Mesenchymal stem cell (in vitro differentiated cells and primary cell): ENCODE measurements at places on chromosomes 3 and 15.

GRCh38 chr3:24595796-24596195 lies 101.1 kb upstream of the THRB start:
- H3K27me3 ChIP-seq = no peaks in the 10 kb centered on the region
- DNase-seq = peak; percentile 75
- H3K4me3 ChIP-seq = no peak overlapping the region
- H3K4me1 ChIP-seq = no peaks in the 10 kb centered on the region

GRCh38 chr3:76990606-76991005 lies 49.3 kb upstream of the ROBO2 start:
- H3K4me3 ChIP-seq = no peak overlapping the region
- no peaks in the 10 kb centered on the region for H3K36me3 ChIP-seq
- H3K27ac ChIP-seq = no peak overlapping the region
- no peaks in the 10 kb centered on the region for H3K4me1 ChIP-seq
- DNase-seq = no peak
- no peaks in the 10 kb centered on the region for H3K27me3 ChIP-seq

DNA sequence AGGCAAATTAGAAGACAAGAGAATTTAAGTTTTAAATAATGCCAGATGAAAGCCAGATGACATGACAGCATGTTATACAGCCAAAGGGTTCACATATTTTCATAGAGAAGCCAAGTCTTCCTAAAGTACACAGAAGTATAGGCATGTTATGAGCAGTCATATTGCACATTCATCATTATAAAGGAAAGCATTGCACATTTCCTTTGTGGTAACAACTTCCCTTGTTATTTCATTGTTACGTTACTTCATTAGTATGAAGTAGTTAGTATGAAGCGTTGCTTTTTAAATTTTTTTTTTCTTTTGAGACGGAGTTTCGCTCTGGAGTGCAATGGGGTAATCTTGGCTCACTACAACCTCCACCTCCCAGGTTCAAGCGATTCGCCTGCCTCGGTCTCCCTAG lies 4.6 kb upstream of the ABCC5 start:
- no peak overlapping the region for H3K4me3 ChIP-seq
- H3K4me1 ChIP-seq = no peaks in the 10 kb centered on the region
- no peak for DNase-seq
- H3K27me3 ChIP-seq = peaks cover 14% of the 10 kb centered on the region
- H3K36me3 ChIP-seq = no peaks in the 10 kb centered on the region
- no peak overlapping the region for H3K27ac ChIP-seq

DNA sequence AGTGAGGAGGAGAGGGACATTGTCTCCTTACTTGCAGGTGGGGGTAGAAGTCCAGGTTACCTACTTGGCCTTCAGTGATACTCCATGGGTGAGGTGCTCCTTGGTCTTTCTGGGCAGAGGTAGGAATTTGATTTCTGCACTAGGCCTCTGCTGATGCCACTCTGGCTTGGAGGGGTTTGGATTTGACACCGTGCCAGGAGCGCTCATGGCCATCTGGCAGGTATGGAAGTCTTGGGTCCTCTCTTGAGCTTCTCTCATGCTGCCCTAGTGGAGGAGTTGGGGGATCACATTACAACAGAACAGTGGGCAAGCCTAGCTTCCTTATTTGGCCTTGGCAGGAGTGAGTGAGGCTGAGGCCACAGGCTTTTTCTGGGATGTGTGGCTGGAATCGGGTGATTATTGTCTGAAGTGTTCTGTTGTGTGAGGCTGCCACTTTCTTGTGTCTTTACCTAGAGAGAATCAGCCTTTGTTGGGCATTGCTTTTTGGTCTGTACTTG lies 525.0 kb downstream of the GABRG3 start:
- H3K27ac ChIP-seq = no peak overlapping the region
- no peaks in the 10 kb centered on the region for H3K4me1 ChIP-seq
- no peak overlapping the region for H3K4me3 ChIP-seq
- no peaks in the 10 kb centered on the region for H3K36me3 ChIP-seq

DNA sequence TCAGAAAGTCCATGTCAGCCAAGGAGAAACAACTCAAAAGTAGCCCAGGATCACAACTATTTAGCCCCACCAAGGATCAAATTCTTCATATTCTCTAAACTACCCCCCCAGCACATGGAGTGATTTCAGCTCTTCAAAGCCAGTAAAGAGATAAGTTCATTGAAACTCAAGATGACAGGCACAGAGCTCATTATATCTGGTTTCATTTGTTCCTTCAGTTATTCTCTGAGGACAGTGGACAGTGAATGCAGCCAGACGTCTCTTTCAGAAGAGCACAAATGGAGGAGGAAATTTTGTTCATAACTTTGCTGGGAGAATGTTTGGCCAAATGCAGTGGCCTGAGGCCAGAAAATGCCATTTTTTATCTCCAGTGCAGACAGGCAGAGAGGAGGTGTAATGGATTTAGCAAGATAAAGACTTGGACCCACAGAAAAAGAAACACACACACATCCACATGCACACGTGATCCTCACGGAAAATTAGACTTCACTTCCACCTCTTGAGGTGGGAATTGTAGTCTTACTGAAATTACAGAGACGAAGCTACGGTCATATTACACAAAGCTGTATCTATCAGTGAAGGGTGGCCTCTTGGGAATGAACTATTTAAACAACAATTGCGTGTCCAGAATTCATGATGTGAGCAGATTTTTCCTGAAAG lies 64.6 kb downstream of the HES1 start:
- no peak overlapping the region for H3K27ac ChIP-seq
- H3K4me3 ChIP-seq = no peak overlapping the region
- peaks cover 90% of the 10 kb centered on the region for H3K27me3 ChIP-seq
- no peak for DNase-seq

DNA sequence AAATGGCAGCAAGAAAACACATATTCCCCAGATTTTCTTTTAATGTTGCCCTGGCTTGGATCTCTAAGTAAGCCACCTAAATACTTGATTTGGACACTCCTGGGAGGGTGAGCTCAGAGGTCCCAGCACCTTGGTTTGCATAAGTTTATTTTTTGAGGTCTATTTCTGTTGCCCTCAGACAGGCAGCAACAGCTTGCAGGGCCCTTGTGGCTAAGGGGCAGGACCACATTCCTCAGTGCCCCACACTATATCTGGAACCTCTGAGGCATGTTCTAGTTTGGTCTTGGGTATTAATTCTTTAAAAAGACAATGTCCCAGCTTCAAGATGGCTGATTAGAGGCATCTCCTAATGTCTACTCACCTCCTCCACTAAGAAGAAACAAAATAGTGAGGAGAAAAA lies 57.5 kb downstream of the IGSF11 start:
- peaks cover 2% of the 10 kb centered on the region for H3K4me1 ChIP-seq
- no peaks in the 10 kb centered on the region for H3K27me3 ChIP-seq
- H3K27ac ChIP-seq = no peak overlapping the region
- H3K4me3 ChIP-seq = no peak overlapping the region

DNA sequence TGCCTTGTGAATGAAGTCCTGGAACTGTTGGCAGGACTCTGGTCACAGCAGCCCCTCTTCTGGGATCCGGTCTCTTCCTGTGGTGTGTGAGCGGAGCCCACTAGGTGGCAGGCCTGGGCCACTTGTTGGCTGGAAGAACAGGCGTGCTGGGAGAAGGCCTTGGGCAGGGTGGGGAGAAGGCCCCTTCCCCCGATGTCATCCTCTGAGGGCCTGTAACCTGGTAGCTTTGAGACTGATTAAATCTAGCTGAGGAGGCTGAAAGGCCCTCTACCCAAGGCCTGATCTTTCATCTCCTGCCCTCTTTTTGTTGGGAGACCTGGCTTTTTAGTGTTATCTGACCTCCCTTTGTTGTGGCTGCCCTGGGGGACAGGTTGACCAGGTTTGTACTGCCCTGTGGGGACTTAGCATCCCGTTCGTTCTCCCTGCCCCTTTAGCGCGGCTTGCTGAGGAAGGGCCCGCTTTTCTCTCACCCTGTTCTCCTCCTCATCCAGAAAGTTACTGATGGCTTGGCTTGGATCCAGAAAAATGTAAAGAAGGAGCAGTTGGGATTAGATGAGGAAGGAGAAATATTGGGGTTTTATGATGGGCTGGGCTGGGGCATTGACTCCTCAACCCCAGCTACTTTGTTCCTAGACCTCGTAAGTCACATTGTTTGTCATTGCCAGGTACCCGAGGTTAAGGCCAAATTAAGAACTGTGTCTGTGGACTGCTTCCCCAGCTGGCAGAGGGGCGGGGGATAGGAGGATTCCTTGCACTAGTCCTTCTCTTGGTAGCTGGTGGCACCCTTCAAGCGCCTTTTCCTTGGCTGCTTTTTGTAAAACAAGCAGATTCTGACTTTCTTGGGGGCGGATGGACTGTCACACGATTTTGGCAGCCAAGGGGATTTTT lies 48.5 kb downstream of the CHCHD6 start:
- peak overlapping the region; percentile 61 for H3K27ac ChIP-seq
- H3K4me1 ChIP-seq = peaks cover 21% of the 10 kb centered on the region
- no peaks in the 10 kb centered on the region for H3K36me3 ChIP-seq
- no peaks in the 10 kb centered on the region for H3K27me3 ChIP-seq

GRCh38 chr3:31321620-31322019 lies 211.1 kb upstream of the STT3B start:
- no peaks in the 10 kb centered on the region for H3K4me1 ChIP-seq
- H3K27ac ChIP-seq = no peak overlapping the region
- H3K36me3 ChIP-seq = no peaks in the 10 kb centered on the region
- no peak overlapping the region for H3K4me3 ChIP-seq
- peaks cover 25% of the 10 kb centered on the region for H3K27me3 ChIP-seq
- no peak for DNase-seq

GRCh38 chr3:69748503-69748902 lies 9.2 kb downstream of the MITF start:
- no peaks in the 10 kb centered on the region for H3K27me3 ChIP-seq
- H3K4me1 ChIP-seq = peaks cover 2% of the 10 kb centered on the region
- H3K36me3 ChIP-seq = peaks cover 6% of the 10 kb centered on the region
- DNase-seq = peak; percentile 45

- H3K36me3 ChIP-seq = no peaks in the 10 kb centered on the region
- DNase-seq = no peak
- no peak overlapping the region for H3K4me3 ChIP-seq
Observed at GRCh38 chr3:85081191-85081906, 122.6 kb downstream of the CADM2 start.

- H3K27me3 ChIP-seq = no peaks in the 10 kb centered on the region
- H3K4me3 ChIP-seq = no peak overlapping the region
- DNase-seq = no peak
- no peaks in the 10 kb centered on the region for H3K4me1 ChIP-seq
- H3K36me3 ChIP-seq = no peaks in the 10 kb centered on the region
Observed at GRCh38 chr3:18806633-18807032, 341.7 kb upstream of the KCNH8 start.

DNA sequence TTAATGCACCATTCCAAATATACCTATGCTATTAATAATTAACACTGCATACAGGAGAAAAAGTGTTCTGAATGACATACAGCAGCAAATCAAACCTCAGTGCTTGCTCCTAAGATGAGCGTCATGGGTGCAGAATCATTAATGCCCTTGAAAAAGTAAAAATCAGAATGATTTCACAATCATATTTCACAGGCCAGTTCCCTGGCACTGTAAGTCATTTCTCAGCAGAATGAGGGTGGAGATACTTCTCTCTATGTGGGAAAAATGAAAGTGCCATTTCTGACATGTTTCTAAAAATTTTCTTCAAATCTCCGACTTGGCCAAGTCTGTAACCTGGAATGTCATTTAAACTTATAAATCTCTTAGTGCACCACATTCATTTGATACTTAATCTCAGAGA lies 549.8 kb upstream of the AGTR1 start:
- H3K4me1 ChIP-seq = no peaks in the 10 kb centered on the region
- no peak overlapping the region for H3K4me3 ChIP-seq
- DNase-seq = no peak
- no peaks in the 10 kb centered on the region for H3K36me3 ChIP-seq

- peaks cover 18% of the 10 kb centered on the region for H3K27me3 ChIP-seq
- DNase-seq = no peak
- H3K36me3 ChIP-seq = no peaks in the 10 kb centered on the region
- peaks cover 9% of the 10 kb centered on the region for H3K4me1 ChIP-seq
Observed at GRCh38 chr15:26872206-26872605, 5.3 kb downstream of the GABRA5 start.

DNA sequence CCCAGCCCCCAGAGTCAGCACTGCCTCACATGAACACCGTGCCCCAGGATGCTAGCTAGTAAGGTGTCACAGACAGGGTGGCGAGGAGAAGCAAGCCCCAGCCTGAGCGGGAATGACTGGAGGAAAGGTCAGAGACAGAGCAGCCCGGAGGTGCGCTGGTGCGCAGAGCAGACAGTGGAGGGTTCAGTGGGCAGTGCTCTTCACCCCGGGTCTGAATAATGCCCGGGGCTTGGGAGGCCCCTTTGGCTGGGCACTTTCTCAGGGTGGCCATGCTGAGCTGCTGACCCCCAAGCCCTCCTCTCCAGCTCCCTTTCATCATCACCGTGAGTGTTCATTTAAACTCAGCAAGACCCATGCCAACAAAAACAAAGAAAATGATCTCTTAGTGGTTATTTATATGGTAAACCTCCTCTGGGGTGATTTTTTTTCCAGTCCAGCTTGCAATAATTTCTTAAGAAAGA lies 110.8 kb downstream of the VGLL4 start:
- no peak overlapping the region for H3K4me3 ChIP-seq
- H3K27ac ChIP-seq = peak overlapping the region; percentile 6
- H3K4me1 ChIP-seq = peaks cover 41% of the 10 kb centered on the region
- no peaks in the 10 kb centered on the region for H3K27me3 ChIP-seq
- no peaks in the 10 kb centered on the region for H3K36me3 ChIP-seq

GRCh38 chr3:15171096-15171495 lies 35.0 kb upstream of the CAPN7 start:
- H3K36me3 ChIP-seq = no peaks in the 10 kb centered on the region
- H3K27ac ChIP-seq = no peak overlapping the region
- H3K4me3 ChIP-seq = no peak overlapping the region
- H3K4me1 ChIP-seq = no peaks in the 10 kb centered on the region

DNA sequence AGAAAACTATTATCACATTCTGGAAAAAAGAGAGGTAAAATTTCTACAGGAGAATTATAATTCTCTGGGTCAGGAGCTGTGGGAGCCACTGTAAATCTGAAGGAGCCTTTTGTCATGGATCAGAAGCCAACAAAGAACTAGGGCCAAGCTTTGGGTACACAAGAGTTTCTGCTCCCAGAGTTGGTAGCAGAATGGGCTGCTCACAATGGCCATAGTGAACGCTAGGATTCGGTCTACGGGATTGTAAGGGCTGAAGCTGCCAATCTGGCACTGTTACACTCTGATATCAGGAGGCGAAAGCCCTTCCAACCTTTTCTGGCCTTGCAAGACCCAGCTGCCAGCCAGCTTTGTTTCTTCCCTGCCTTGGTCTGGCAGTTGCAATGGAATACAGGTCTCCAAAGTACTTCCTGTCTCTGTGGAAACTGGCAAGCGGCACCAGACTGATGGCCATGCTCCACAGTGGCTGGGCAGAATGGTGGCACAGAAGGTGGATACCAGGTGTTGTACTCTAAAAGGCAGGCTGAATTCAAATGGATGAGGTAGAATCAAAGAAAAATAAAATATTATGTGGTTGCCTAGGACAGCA lies 831.7 kb downstream of the CADM2 start:
- H3K4me1 ChIP-seq = no peaks in the 10 kb centered on the region
- no peak overlapping the region for H3K27ac ChIP-seq
- DNase-seq = no peak
